ENCODE measurements at places on chromosomes 1 and 21.

- DNase-seq: no peak
Measured at GRCh38 chr1:11799099-11799498, 6.7 kb downstream of the MTHFR start.

DNA sequence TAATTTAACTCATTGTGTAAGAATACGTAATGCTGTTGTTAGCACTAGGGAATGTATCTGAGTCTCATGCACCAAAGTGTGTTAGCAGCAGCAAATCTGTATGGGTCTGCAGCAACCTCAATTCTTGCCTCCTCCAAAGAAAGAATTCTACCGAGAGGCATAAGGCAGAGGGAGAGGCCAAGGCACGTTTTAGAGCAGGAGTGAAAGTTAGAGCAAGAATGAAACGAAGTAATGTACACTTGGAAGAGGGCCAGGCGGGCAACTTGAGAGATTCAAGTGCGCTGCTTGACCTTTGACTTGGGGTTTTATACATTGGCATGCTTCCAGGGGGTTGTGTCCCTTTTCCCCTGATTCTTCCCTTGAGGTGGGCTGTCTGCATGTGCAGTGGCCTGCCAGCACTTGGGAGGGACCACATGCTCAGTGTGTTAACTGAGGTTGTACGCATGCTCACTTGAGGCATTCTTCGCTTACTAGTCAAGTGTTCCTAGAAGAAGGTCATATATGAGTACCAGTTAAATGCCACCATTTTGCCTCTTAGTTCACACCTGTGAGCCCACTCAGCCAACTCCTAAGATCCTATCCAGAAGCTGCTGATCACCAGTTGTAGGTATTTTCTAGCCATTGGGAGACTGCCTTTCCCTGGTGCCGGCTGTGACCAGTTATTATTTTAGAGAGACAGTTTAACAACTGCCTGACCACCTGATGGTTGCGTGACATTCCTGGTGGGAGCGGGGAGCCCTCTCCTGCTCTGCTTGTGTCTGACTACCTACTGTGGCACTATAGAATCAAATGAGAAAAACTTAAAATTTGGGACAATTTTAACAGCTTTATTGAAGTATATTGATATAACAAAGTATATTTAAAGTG is 2.7 kb upstream of the CNN3 start:
- DNase-seq: no peak

DNA sequence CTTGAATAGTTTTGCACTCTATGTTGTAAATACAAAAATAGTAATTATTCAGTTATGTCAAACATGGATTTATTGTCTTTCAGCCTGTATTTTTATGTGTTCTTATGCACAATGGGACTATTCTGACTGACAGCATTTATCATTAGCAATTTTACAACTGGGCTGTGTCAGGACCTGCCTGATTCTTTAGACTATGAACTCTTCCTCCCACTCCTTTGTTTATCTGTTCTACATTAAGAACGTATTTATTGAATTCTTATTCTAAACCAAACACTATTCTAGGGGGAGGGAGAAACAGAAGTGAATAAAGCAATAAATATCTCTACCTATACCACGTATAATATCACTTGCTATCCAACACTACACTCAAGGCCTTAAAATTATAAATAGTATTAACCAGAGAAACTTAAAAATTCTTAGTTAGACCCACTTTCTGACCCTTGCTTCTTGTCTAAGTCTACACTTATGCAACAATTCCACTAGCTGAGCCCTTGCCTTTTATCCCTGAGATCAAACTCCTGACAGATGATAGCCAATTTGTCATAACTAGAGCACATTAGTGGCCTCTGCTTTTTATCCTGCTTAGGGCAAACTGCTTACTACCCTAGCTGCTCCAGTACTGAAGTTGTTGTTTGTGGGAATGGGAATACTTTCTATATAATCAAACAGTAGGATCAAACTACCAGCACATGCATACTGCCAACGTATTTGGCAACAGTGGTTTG is 494.3 kb downstream of the BRINP3 start:
- DNase-seq: no peak

DNA sequence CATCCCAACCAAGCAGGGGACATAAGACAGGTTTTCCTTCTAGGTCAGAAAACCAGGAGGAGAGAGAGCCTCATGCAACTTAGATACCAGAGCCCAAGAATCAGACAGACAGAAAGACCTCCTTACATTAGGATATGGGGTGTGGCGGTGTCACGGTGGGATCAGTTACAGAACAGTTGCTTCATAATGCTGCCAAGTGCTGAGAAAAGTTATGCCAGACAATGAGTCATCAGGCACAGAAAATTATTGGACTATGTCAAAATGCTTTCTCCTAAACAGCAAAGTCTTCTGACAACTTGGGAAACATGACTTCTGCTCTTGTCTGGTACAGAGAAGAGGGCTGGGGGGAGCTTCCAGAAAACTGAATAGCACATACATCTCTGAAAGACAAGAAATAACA is 1120.2 kb upstream of the TMPRSS15 start:
- no peak for DNase-seq

DNA sequence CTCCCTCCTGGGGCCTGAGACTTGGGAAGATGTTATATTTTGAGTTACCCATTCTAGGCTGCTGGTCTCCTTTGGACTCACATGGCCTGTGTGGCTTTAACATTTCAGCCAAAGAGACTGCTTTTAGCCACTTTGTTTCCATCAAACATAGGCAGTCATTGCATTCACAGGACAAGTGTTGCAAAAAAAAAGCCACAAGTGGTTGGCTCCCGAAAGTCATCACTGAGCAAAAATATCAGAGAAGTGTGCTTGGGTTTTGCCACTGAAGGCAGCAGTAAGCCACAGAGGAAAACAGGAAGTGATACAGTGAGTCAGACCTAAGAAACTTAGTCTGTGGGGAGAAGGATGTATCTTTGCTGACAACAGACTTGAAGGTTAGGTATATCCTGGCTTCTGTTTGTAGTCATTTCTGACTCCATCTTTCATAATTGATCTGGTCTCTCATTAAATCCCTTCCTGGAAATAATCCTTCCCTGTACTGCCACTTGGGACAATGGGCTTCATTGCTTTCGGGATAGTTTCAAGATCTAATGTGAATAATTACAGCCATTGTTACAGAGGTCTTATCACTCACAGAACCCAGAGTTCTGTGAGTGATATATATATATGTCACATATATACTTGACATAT is 80.9 kb downstream of the COLGALT2 start:
- peak; percentile 15 for DNase-seq

GRCh38 chr1:204130178-204130577 is 21.7 kb downstream of the ETNK2 start:
- DNase-seq: no peak

DNA sequence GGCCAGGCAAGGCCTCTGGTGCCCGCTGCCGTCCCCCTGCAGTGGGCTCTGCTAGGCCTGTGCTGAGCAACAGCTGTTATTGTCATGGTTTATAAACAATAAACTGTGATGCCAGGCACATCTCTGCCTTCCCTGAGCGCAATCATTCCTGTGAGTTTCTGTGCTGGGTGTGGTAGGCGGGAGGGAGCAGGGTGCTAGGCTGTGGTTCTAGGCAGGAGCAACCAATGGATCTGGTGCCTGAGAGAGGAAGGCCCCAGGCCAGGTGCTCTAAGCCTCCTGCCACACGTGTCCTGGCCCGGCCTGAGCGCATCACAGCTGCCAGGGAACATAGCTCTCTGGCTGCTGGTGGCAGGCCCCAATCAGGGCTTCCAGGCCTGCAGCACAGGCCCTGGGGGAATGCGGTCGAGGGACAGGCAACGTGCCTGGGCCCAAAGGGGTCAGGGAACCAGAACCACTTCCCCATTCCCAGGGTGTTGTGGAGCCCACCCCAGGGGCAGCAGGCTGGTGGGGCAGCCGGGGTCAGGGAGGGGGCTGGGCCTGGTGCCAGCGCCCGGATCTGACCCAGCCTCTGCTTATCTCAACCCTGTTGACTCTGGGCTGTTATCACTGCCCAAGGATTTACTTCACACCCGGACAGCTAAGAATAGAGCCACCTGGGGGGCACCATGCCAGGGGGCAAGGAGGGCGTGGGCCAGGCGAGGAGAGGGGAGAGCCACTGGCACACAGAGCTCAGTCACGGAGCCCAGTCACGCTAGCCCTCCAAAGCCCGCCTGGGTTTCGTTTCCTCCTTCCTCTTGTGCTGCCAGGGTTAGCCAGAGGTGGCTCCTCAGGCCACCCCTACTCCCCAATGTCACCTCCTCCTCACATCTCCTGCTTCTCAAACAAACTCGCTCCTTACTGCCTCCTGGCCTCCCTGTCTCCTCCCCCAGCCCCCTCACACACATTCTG is 11.5 kb downstream of the TRIM46 start:
- no peak for DNase-seq

DNA sequence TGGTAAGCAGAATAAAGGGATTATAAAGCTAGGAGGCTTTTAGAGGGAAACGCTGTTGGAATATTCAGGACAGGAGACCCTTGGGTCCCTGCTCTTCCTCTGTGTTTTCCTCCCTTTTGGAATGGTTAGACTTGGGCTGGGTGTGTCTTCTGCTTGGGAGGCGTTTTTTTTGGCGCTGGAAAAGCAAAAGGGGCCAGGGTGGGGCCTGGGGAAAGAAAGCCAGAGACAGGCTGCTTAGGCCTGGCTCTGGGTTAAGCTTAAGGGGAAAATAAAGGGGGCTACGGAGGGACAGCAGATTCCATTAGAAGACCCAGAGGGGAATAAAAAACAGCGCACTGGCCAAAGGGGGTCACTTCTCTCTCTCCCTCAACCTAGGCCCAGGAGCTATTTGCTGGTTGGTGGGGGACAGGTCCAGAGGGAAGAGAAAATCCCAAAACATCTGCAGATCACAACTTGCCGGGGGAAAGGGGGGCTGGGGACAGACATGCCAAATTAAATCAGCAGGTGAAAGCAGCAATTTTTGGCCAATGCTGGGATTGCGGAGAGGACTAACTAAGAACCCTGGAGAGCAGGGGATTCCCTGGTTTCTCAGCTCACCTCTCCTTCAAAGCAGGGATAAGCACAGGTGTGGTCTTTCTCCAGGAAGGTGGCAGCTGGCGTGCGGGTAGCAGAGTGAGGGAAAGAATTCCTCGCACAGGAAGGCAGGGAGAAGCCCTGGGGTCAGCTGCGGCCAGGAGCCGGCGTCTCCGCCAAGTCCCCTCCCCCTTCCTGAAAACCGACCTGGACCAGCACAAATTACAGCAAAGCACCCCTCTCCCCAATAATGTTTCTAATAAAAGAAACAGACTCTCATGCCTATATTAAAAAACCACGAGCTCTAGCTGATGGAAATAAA is 82.2 kb upstream of the AK4 start:
- no peak for DNase-seq

GRCh38 chr1:47415728-47416318 is at the start of gene FOXE3:
Gene FOXE3 (plus strand): TSS chr1:47416285. CDS start chr1:47416316, 31 bp downstream.
- no peak for DNase-seq

GRCh38 chr1:200668514-200669313 is 993 bp downstream of the DDX59 start:
- no peak for DNase-seq

GRCh38 chr21:42120101-42120902 is 49.2 kb downstream of the UMODL1 start:
- DNase-seq: no peak

DNA sequence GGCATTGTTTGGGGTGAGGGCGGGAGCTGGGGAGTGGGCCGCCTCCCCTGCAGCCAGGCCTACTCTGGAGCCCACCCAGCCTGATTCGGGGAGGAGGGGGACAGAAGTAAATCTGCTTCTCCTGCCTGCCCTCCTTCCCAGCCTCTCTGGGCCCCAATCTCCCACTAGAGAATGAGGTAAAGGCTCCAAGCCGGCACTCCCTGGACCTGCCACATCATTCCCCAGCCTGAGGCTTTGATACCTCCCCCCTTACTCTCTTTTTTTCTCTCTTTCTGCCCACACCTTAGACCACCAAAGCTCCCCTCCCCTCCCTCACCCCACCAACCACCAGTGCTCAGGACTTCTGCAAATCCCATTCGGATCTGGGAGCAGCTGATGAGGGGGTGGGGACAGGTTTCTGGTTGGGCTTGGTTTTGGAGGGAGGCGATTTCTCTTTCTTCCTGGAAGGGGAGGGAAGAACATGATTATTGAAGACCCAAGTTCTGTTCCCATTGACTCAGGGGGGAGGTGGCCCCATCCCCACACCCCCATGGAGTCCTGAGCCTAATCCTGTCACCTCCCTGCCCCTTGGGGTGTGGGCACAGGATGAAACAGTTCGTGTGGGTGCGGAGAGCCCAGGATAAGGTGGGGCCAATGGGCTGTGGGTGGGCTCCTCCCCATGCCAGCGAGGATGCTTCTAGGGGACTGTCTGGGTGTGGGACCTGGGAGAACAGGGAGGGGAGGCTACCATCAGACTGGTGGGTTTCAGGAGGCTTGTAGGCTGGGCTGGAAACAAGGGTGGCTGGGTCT is 1.3 kb downstream of the MAP7D1 start:
- no peak for DNase-seq

DNA sequence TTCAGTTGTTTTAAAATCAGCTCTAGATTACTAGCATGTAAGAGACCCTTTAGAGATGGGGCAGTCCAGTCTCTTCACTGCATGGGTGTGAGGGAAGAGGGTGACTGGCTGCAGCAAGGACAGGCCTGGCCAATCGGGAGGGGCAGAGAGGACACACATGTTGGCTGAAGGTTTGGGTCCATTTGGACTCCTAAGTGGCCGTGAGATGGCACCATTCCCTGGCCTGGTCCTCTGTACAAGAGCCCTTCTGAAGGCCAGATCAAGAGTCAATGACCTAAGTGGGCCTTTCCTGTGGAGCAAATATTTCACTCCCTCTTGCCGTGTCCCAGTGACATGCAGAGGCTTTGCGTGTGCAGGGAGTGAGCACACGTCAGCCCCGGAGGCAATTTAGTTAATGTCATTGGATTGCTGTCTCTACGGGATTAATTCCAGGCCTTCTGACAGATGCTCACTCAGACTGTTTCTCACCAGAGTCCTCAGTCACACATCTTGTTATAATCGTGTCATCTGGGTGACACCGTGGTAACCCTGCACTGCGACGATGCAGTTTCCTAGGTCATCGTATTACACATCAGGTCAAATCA is 613.0 kb downstream of the NPHP4 start:
- no peak for DNase-seq

GRCh38 chr1:238778113-238778512 is 608.3 kb upstream of the CHRM3 start:
- DNase-seq: no peak

DNA sequence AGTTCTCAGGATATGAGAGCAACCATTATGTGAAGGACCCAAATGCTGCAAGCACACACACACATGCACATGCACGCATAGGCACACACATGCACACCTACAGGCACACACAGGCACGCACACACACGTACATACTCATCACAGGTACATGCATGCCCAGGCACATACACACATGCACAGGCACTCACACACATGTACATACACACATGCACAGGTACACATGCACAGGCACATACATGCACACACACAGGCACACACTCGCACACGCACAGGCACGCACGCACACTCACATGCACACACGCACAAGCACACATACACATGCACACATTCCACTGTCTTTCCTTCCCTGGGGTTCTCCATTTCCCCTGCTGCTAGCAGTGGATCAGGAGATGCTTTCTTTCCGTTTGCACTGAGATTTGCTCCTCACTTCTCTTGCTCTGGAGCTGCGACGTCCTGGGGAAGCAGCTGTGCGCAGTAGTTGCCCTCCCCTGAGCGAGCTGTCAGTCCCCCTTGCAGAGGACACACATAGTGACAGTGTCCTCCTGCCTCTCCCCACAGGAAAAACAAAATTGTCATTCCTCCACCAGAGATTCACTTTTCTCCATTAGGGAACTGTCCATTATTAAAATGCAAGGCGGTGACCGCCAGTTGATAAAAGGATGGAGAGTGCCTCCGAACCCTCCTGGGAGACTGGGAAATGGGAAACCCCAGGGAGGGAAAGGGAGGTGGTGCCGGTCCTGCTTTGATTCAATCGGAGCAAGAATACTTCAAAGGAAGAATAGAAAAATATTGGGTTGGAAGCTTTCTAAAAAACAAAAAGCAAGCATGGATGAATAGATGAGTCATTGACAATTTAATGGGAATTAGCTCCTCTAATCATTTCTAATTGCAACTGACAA is 69.5 kb downstream of the WDR4 start:
- DNase-seq: no peak
